ENCODE measurements at places on chromosomes 4 and X. TPM values are rescaled to one million over a fixed set of nuclear protein-coding genes. Genes with fewer than 3 reads are reported as not detected.

DNA sequence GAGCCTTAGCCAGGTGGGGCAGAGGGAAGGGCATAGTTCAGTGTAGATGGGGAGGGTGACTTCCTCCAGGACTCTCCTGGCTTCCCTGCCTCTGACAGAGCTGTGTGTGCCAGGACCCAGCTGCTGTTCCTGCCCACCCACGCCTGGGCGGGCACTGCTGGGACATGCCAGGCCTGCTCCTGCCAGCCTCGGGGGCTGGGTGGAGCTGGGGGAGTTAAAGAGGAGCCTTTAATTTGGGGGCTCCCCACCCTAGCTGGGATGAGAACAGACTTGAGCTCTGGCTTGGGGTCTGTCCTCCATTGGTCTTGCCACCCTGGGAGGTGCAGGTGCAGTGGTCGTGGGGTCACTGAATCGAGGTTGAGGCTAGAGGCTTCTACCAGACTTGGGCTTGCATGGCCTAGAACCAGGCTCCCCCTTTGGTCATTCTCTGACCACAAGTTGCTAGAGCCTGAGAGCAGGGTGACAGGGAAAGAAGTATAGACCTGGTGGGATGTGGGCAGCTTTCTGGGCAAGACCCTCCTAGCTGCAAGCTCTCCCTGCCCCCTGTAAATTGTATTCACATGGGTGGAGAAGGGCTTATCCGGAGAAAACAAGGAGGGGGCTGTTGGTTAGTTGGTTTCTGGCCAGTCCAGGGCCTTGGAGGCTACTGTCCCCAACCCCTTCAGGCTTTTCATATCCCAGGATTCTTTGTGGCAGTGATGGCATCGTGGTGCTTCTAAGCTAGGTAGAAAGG is 5.7 kb downstream of the EFNB1 start:
- H3K4me3 ChIP-seq: no peak overlapping the region
- no peaks in the 10 kb centered on the region for H3K27me3 ChIP-seq
- no peak for DNase-seq
- H3K27ac ChIP-seq: peak overlapping the region; percentile 84

DNA sequence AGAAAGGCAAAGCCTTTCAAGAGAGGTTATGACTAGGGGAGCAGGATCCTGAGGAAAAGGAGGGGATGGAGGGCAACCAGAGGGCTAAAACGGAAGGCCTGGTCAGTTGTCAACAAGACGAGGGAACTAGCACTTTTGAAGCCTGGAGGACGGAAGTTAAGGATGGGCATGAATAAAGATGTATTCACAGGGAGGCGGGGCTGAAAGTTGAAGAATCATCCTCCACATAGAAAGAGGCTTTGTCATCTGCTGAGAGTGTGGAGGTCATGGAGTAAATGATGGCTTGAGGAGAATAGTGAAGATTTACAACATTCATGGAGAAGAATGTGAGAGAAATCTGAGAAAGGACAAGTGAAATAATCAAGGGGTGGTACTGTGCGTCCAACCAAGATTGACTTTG is 137.5 kb downstream of the MAGEB17 start:
- H3K36me3 ChIP-seq: no peaks in the 10 kb centered on the region
- H3K27me3 ChIP-seq: no peaks in the 10 kb centered on the region
- no peaks in the 10 kb centered on the region for H3K4me1 ChIP-seq
- H3K27ac ChIP-seq: no peak overlapping the region
- no peak for DNase-seq

DNA sequence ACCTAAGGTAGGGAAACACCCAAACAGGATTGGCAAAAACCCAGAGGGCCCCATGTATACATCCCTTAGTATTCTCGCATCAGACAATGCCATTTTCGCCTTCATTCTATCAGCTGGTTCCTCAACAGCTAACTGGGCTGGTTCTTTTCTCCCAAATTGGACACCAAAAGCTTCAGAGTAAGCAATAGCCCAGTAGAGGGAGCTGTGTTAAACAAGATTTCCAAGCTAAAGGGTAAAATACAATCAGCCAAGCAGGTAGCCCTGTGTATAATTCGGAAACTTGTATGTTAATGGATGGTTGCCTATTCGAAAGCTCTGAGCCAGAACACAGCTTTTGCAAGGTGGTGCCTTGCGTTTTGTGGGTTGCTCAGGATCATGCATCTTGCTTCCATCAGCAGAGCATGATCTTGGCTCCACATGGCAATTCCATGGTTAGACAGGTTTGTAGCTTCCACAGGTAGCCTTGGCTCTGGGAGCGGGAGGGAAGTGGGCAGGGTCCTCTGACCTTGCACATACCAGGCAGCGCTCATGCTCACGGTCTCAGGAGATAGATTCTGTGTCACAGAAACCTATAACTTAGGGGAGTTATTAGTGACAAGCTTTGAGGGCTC is 115.2 kb upstream of the LNX1 start:
- peaks cover 11% of the 10 kb centered on the region for H3K4me1 ChIP-seq
- H3K27ac ChIP-seq: no peak overlapping the region
- no peaks in the 10 kb centered on the region for H3K36me3 ChIP-seq
- no peak for DNase-seq
- H3K4me3 ChIP-seq: no peak overlapping the region
- no peaks in the 10 kb centered on the region for H3K27me3 ChIP-seq

Gene MAGEE2
- not detected for total RNA-seq

Gene CLNK
- total RNA-seq: 0.48 TPM

All from transverse colon (tissue), 4 donors.